Inflammatory macrophage treated with lipopolysaccharide for 4 hours (primary cell): ENCODE measurements at places on chromosomes 5 and 9.
A peak's percentile ranks its signal among the peaks of the same experiment; 100 is the strongest.

GRCh38 chr9:91884696-91885687 is 65.0 kb downstream of the ROR2 start:
- no peak for DNase-seq

- DNase-seq: no peak
Measured at GRCh38 chr5:107306594-107306993, 364.1 kb downstream of the EFNA5 start.

DNA sequence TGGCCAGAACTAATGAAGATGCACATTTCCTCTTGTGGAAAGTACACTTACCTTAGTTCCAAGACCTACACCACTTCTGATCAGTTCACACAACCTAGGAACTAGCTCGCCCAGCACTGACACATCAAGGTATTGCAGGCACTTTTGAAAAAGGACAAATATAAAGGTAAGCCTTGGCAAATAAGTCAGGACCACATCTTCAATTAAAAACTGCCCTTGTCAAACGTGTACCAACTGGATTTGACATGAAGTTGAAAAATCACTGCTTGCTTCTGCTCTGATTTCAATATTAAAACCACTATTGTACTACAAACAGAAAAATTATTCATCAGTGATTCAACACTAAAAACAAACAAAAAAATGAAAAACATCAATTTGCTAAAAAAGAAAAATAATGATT is 45.0 kb upstream of the OR2K2 start:
- DNase-seq: no peak

DNA sequence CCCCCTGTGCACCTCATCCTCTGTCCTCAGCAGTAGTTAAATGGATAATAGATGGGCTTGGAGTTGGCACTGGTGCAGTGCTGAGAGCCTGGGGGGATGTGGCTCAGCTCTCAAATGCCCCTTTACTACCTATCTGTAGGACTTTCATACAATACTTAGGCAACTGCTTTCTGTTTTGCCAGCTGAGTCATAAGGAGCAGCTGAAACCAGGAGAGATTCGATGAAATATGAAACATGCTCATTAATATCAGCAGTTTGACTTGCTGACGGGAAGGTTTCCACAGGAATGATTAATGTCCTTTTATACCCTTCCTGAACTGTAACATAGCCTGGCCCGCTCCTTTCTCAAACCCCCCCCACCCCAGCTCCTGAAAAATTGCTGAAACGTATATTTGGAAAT is 142.6 kb downstream of the SAXO1 start:
- no peak for DNase-seq

DNA sequence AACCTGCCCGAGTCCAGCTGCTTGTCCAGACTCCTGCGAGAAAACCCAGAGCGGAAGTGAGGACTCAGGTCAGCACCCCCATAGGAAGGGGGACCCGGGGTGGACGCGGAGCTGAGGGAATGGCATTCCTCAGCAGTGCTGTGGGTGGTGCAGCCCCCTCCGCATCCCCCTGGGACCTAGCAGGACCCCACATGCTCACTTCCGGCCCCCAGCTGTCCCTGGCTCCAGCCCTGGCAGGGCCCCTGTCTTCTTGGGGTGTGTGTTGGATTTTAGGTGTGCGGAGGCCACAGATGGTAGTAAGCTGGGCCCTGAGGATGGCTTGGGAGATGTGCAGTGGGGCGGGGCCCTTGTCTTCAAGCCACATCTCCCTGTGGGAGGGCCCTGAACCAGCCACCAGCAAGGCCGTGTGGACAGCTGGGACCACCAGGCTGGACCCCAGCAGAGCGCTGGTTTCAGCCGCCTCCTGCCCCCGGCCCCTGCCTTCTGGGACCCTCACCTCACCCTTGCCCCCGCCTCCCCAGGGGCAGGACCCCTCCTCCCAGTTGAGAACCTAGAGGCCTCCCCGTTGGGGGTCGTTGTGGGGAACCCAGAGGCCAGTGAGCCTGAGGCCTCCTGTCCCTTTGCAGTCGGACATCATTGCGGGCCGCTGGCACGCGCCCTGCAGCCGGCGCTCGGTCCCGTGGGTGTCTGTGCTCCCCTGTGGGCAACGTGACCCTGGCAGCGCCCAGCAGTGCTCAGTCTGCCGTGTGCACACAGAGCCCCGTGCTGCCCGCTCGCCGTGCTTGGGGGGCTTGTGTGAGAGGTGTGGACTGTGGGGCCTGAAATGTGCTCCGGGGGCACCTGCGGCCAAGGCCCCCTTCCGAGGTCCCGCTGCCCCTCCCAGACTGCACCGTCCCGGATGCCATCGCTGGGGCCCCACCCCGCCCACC is 10.8 kb upstream of the SLC9A3 start:
- DNase-seq: no peak

DNA sequence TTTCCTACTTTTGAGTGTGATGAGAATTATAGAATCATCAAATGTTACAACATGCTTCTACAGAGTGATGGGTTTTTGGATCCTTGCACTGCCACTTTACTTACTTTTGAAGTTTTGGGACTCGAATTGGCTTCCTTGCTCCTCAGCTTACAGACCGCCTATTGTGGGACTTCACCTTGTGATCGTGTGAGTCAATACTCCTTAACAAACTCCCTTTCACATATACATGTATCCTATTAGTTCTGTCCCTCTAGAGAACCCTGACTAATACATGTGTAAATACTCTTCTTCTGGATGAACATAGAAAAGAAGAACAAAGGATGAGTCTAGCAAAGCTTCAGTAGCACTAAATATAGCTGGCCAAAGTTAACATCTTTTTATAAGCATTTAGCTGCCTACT is 98.7 kb upstream of the PDE4D start:
- no peak for DNase-seq

GRCh38 chr5:78779771-78780616 is 131.4 kb upstream of the LHFPL2 start:
- DNase-seq: no peak

GRCh38 chr5:141510160-141510559 is 21.3 kb downstream of the PCDHGC5 start:
- no peak for DNase-seq

GRCh38 chr5:73654171-73654811 is 28.3 kb downstream of the ARHGEF28 start:
- DNase-seq: no peak

DNA sequence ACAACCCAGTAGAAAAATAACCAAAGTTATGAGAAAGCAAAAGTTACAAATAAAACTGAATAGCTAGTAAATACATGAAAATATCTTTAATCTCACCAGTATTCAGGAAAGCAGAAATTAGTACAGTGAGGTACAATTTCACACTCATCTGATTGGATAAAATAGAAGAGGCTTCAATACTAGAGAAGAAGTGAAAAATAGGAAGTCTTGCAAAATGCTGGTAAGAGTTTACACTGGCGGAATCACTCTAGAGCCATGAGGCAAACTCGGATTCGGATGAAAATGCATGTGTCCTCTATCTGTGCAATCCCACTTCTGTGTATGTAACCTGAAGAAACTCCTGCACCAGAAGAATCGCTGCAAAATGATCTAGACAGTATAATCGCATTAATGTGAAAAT is 128.9 kb downstream of the CCDC192 start:
- DNase-seq: peak; percentile 33

DNA sequence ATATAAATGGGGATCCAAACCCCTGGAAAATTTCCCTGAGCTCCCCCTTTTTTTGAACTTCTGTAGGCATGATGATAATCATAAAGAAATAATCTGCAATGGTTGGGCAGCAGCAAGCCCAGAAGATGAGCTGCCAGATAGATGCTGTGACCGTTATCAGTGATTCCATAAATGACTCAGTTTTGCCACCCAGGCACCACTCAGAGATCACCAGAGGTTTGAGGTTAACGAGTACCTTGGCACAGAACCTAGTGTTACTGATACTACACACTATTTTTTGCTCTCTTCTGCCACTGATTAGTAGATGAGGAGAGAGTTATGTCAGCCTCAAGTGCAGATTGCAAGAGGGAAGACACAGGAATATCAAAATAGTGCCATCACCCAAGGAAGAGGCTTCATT is 199.3 kb upstream of the PTGER4 start:
- no peak for DNase-seq

DNA sequence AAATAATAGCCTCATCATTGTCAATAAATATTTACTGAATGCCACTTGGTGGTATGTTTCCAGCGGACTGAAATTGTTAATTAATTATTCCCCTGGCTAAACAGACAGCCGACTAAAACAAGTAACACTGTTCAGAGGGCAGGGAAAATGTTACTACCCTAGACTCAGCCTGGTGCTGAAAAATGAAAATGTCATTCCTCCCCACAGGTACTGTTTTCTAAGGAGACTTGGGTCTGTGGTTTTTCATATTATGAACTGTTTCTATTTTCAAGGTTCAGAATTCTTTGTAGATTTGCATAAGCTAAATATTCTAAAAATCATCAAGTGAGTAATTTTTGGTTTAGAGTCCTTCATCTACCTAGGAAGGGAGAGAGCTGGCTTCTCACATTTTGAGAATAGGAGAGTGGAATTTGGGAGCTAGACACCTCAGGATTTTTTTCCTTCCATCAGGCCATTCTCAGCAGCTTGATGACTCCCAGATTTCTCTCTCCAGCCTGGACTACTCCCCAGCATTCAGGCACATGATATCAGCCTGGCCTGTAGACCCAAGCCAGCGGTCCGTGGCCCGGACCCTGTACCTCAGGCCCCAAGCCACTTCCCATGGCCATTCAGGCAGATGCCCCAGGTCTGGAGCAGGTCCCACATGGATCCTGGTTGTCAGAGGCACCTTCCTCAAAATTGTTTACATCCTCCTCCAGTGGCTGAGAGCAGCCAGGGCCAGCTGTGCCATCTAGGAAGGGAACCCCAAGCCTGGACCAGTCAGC is 24.4 kb downstream of the BHMT start:
- no peak for DNase-seq

DNA sequence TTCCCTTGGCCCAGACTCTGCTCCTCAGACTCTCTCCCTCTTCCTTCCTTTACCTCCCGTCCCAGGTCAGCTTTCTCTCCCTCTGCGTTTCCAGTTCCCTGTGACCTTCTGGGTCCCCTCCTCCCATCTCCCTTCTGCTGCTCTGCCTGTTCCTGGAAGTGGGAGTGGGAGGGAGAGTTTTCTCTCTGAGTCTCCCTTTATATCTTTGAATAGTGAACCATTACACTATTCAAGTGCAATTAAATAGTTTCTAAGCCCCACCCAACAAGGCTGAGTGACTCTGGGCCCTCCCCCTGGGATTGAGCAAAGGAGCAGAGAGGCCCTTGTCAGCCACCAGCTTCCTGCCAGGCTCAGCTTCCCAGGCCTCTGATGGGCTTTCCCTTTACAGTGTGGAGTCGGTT is 34.8 kb downstream of the THBS4 start:
- peak; percentile 25 for DNase-seq

- DNase-seq: peak; percentile 20
Measured at GRCh38 chr5:143148771-143149170, 254.7 kb downstream of the NR3C1 start.

DNA sequence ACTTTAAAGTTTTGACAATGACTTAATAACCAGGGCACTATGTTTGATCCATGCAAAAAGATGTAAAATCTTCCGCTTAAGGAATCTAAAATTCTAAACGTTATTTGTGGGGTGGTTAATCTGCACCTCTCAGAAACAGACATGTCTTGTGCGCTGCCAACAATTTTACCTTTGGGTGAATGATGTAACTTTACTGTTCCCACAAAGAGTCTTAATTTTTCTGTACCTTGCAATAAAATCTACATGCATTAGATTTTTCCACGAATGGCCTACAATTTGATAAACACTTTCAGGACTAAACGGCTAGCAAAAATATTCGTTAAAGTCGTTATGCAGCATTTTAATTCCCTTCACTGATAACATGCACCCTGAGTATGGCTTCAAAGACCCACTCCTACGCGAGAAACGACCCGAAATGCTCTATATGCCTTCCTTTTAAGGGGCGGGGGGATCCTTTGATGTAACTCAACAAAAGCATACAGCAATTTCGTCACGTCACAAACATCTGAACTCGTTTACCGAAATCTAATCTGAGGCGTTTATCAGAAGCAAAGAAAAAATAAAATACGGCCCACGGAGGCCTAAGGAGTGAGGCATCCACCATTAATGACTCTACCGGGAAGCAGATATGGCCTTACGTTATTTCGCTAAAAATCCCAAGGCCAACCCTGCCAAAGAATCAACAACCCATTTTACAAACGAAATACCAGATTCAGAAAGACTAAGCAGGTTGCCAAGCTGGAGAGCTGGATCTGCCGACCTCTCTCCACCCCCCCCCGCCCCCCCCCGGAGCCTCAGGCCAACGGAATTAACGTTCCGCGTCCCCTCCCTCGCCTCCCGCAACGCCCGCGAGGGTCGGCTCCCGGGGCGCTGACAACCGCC is 621 bp downstream of the AK6 start:
- DNase-seq: peak; percentile 27

DNA sequence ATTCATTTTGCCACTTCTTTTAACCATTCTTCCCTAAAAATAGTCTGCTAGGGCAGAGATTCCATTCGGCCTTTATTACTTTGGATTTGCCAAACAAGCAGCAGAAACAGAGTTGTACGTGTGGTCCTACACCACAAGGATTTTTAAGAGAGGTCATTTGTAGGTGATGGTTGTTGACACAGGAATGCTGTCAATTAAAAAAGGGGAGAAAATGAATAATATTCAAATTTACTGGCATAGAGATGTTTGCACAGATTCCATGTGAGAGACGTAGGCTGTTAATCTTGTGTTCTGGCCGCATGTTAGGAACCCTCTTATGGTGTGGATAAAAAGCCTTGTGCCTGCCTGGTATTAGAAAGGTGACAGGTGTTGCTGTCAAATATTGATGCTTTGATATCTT is 34.9 kb downstream of the TRIO start:
- DNase-seq: no peak

GRCh38 chr5:111753884-111754589 is 3.0 kb downstream of the NREP start:
- no peak for DNase-seq

DNA sequence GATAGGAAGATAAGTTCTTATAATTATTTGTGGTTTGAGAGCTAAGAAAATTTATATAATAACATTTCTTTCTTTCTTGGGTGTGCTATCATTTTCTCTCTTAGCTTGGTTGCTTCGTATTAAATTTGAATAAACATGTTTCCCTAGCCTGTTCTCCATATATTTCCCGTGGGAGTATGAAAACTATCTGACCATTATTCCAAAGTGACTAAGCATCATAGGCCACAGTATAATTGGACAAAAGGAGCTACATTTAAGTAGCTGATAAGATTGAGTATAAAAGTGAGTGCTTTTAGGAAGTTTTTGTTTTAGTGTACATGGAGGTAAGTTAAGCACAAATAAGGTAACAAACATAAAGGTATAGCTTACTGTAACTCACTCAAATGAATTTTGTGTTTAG is 8.4 kb upstream of the OSMR start:
- no peak for DNase-seq

DNA sequence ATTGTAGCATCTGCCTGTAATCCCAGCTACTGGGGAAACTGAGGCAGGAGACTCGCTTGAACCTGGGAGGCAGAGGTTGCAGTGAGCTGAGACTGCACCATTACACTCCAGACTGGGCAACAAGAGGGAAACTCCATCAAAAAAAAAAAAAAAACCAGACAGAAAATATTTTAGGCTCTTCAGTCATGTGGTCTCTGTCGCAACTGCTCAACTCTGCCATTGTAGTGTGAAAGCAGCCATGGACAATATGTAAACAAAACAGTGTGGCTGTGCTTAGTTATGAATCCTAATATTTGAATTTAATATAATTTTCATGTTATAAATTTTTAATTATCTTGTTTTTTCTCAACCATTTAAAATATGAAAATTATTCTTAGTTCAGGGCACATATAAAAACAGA is 38.4 kb downstream of the ZFAND5 start:
- DNase-seq: peak; percentile 66
